ENCODE measurements at places on chromosomes 4 and X. TPM values are rescaled to one million over a fixed set of nuclear protein-coding genes. Genes with fewer than 3 reads are reported as not detected.

DNA sequence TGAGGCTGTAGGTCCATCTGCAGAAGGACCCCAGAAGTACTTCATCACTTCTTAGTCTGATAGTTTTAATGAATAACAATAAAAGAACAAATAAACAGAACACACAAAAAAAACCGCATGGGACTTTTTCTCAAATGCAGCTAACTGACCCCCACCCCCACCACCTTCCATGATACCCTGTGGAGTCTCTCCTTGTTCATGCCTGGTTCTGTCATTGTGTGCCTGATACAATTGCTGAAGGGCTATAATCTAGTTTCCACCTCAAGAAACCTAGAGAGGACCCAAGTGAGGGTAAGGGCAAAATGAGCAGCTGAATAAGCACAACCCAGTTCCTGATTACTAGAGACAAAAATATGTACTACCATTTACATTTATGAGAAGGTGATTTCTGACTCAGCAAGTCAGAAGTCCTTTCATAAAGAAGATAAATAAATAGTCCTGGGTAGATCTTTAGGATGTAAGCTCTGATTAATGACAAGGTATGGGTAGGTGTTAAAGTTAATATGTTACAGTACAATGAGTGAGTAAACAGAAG lies 155.1 kb downstream of the TMA16 start:
- no peak for DNase-seq

GRCh38 chrX:31213941-31214340 lies 142.1 kb upstream of the FTHL17 start:
- DNase-seq = peak; percentile 8

GRCh38 chrX:50036426-50036825 lies 114.0 kb downstream of the CLCN5 start:
- no peak for DNase-seq

GRCh38 chrX:110001740-110002299 lies 1.1 kb upstream of the TMEM164 start:
- no peak for DNase-seq

GRCh38 chr4:61532336-61533000 lies 332.3 kb downstream of the ADGRL3 start:
- no peak for DNase-seq

DNA sequence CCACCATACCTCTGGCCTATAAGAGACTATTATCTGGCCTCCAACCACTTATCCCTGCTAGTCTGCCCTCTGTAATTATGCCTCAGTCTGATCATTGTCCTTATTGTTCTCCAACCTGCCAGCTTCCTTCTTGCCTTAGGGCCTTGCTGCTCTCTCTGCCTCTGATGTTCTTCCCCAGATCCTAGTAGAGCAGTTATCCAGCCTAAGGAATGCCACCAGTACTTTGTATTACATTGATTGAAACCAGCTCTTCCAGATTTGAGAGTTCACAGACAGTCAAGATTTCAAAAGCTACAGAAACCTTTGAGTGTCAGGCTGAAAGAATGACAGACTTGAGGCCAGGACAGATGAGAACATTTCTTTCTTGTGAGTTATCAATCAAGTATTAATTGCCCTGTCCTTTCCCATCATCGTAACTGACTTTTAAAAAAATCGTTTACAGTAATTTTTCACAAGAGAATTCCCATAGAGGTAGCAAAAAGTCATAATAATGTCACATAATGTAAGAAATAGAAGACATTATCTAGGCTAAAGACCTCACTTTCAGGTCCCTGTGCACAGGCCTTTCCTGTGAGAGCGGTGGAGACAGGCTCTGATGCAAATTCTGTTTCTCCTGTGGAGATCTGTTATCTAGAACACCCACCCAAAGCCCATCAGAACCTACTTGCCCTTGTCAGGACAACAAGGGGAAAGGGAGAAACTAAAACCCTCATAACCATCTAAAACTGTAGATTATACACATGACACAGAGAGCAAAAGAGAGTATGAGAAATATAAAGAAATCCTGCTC lies 64.1 kb upstream of the GUCY1A1 start:
- no peak for DNase-seq

DNA sequence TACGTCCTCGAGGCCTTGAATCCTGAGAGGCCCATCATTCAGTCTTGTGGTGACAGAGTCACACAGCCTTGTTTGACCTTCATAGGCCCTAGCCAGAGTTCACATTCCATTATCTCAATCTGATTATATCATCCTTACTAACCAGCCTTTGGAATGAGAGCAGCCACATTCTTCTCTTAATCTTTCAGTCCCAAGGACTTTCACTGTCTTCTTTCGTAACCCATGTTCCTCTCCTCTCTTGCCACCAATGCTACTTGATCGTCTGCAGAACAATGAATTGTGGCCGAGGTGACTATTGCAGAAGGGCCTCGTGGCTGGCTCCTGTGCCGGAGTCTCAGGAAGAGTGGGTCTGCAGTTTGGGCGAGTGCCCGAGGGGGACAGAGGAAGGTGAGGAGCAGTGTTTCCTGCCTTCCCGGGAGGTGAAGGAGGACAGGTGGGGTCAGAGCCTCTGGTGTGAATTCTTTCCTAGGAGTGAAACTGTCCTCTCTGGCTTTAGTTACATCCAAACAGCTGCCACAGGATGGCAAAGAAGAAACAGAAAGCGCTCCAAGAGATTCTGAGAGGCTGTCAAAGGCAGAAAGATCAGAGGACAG lies 94.6 kb downstream of the LIMCH1 start:
- DNase-seq = no peak

DNA sequence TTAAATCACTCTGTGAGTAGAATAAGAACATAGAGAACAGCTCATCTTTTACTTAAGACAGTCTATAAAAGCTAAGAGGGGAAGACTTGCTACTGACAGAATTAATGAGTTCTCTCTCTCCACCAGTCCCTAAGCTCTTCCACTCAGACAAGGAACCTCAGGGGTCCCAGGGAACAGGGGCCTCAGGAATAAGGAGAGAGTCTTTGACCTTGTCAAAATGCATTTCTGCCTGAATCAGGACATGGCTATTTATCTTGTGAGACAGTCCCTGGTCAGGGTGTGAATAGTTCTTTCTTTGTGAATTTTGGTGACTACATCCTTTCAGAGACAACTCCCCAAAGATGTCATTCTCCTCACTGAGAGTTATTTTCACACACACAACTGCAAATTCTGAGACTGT lies 218.7 kb upstream of the HS3ST1 start:
- no peak for DNase-seq

GRCh38 chr4:80156410-80156809 lies 40.9 kb upstream of the PRDM8 start:
- DNase-seq = no peak

- no peak for DNase-seq
Measured at GRCh38 chr4:42470023-42470422, 72.7 kb downstream of the SHISA3 start.

DNA sequence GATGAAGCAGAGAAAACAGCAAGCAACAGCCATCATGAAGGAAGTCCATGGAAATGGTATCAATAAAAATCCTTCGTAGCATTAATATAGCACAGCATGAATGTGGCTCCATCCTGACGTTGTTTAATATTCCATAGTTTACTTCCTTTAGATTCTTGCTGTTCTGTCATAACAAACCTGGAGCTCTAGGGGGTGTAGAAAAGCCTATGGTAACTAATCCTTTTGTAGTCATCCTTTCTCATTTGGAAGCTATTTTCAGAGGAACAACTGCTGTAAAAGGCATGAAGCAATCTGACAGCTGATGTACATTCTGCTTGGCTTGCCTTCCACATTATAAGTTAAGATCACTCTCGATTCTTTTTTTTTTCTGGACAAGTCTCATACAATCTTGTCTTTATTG lies 914 bp downstream of the MYOZ2 start:
- no peak for DNase-seq

DNA sequence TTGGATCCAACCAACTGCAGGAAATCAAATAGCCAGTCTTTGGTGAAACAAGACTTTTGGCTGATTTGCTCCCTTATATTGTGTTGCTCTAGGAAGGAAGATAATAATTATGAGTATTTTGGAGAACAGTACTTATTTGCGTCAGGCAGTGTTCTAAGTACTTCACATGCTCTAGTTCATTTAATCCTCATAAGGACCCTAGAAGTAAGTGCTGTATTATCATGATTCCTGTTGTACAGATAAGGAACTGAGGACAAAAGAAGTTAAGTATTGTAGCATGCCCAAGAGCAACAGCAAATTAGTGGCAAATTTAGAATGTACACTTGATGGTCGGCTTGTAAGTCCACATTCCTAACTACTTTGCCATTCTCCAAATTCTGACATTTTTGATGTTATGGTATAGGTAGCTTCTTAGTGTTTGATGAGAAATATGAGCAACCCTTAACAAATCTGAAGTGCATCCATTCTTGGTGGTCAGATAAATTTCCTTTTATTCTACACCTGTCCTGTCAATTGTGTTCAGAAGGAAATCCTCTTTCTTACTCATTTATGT lies 72.0 kb downstream of the SPRY1 start:
- DNase-seq = no peak

DNA sequence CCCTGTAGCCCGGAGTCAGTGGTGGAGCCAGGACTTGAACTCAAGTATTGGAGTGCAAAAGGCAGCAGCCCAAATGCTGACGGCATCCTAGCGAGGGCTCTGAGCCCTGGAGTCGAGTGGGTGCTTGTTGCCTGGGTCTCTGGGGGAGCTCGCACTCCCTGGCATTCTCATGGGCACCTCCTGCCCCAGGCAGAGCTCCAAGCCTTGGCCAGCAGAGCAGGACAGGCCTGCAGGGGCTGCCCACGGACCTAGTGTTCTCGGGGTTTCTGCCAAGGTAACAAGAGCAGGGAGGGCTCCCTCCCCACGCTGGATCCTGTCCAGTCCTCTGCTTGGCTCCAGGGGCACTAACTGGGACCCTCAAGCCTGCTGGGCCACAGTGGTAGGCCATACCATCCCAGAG lies 17.6 kb upstream of the WFS1 start:
- no peak for DNase-seq

DNA sequence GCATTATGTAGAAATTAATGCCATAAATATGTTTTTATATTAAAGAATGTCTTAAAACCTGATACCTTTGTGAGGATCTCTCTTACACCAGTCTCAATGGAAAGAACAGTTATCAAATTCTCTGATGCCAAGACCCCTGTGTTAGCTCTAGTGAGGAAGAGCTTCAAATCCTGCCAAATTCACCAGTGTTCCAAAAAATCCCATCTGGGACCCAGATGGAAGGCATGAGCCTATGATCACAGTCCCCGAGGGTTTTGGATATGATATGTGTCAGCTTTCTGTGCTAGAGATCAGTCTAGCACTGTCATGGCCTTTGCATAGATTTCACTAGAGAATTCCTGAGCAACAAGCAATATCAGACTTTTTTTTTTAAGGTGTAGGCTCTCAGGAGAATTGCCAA lies 412.1 kb downstream of the UBE2NL start:
- no peak for DNase-seq

- peak; percentile 90 for DNase-seq
Measured at GRCh38 chr4:116358633-116359222, 726.6 kb downstream of the TRAM1L1 start.

DNA sequence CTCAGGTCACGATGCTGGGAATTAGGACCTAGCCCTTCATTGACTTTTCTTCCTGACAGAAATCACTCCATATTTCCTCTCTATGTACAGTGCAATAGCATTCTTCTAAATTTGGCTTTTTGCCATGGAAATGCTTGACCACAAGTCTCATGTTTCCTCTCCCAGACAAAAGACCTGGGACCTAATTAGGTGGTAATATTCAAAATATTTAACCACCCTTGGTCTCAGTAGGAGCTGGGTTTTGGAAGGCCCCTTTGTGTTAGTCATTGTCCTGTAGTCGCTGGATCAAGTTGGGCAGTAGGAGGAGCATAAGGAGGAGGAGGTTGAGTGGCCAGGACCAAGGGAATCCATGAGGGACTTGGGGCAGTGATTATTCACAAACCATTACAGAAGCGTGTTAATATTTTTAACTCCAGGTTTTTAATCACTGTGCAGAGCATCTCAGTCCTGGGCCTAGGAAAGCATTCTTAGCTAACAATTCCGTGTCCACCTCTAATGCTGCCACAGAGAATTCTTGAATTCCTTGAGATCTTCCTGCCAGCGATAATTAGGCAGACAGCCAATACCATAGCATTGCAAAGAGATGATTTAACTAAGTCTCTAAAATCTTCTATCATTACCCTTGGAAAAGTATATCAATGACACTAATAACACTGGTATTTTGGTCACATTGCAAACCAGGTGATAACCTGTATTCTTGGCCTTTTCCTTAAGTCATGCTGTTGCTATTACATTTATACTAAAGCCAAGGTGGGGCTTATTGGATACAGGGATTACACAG lies 25.0 kb upstream of the SHROOM4 start:
- no peak for DNase-seq

- no peak for DNase-seq
Measured at GRCh38 chr4:184653650-184654049, 4.1 kb downstream of the PRIMPOL start.

- DNase-seq = no peak
Measured at GRCh38 chr4:29336861-29337260, 1383.3 kb upstream of the PCDH7 start.

- no peak for DNase-seq
Measured at GRCh38 chrX:50157545-50158135, 43.2 kb downstream of the AKAP4 start.

GRCh38 chrX:153693216-153694086 lies 5.7 kb downstream of the SLC6A8 start:
- no peak for DNase-seq

DNA sequence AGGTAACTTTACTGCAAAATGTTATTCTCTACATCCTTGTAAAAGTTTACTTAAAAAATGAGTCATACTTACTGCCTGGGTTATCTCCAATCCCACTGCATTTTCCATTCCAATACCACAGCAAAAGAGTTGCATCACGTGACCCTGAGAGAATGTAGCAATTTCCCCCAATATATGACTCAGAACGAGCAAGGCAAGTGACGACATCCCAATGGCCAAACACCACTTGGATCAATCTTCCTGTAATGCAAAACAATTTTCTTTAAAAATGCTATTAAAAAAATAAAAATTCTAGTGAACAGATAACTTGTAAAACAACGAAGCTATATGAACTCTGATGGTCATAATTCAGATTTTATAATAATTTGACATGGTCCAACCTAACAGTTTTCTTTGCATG lies 224.3 kb downstream of the DCLK2 start:
- no peak for DNase-seq

Gene DCAF4L1
- total RNA-seq = 0.13 TPM

Gene MAGEE2
- total RNA-seq = not detected

Gene DIPK2B
- total RNA-seq = not detected

Gene ETDB
- not detected for total RNA-seq
